Foreskin keratinocyte (primary cell): ENCODE measurements at places on chromosomes 3 and 15.

GRCh38 chr3:95277613-95278012, 1214.8 kb downstream of the NSUN3 start:
- DNase-seq = no peak

GRCh38 chr3:155292133-155292532, 1.4 kb downstream of the STRIT1 start:
- DNase-seq = no peak

DNA sequence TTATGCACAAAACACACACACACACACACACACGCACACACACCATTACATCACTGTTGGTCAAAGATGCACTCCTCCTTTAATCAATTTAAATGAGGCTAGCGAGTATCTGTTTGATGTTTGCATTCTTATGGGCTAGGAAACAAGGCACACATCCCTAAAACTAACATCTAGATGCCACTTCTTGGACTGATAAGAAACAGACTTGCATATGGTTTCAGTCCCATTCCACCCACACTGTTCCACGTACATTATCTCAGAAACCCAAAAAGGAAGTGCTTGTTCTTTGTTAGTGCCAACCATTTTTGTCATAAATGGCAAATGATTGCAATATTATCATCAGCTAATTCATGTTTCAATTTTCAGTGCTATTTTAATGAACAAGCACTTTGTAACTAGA, 69.5 kb downstream of the CCR1 start:
- no peak for DNase-seq

GRCh38 chr15:65195548-65195923, 10.4 kb upstream of the CLPX start:
- DNase-seq = no peak

DNA sequence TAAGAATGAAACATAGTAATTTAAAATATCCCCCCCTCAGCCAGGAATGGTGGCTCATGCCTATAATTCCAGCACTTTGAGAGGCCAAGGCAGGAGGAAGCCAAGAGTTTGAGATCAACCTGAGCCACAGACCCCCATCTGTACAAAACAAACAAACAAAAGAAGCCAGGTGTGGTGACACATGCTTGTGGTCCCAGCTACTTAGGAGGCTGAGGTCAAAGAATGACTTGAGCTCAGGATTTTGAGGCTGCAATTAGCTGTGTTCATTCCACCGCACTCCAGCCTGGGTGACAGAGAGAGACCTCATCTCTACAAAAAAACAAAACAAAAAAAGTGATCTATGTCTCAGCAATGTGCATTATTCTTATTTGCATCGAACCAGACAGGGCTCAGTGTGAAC, 800.8 kb downstream of the MCTP2 start:
- no peak for DNase-seq

DNA sequence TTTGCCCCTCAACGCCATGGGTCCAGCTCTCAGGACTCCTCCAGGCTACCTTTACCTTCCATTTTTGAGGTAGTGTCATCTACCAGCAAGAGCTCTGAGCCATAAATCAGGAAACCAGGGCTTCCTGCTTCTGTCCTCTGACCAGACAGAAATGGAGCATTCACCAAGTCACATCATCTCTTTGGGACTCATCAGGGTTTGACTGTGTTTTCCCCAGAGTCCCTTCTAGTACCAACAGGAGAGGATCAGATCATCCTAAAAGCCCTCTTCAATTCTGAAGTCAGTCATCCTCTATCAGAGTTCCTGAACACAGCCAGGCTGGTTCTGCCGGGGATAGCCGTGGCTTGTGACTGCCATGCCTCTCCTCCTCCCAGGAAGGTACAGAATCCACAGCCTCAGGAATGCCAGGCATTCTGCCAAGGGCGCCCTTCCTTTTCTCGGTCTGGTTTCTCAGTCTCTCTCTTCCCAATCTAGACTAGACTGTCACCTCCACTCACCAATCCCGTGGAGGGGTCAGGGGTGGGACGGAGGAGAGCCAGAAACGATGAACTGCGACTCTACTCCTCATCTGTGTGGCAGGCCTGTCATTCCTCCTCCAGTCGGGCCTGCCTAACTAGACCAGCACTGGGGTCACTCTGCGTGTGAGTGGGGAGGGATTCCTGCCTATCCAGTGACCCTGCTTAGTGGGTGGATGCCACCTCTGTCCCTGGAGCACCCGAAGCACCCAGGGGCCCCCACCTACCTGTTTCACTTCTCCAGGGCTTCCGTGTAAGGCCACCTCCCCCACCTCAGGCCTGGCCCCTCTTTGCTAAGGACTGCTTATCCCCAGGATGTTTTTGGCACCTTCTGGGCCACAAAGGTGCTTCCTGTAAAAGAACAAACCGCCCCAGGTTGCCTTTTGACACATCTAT, 30.9 kb downstream of the CCNL1 start:
- DNase-seq = peak; percentile 76

DNA sequence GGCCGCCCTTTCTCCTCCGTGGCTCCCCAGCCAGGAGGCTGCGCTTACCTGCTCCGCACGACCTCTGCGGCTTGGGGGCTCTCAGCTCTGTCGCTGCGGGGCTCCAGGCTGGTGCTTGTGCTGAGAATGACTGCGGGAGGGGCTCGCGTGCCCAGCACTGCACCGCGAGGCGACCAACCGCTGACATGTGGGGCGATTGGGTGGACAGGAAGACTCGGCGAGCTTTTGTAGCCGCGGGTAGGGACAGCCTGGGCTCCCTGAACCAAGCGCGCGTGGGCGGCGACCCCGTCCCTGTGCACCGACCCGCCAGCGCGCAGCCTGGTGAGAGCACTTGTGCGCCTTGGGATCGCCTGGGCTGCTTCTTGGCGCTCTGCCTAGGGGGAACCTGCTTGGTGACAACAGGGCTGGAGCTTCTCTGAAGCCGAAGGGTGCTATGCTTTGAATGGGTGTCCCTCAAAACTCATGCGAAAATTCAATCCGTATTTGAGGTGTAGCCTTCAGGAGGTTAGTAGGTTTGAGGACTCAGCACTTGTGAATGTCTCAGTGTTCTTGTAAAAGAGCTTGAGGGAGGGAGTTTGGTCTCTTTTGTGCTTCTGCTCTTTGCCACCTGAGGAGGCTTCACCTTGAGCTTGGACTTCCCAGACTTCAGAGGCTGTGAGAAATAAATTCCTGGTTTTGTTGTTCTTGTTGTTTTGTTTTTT, 50.4 kb downstream of the IL12A start:
- DNase-seq = no peak

DNA sequence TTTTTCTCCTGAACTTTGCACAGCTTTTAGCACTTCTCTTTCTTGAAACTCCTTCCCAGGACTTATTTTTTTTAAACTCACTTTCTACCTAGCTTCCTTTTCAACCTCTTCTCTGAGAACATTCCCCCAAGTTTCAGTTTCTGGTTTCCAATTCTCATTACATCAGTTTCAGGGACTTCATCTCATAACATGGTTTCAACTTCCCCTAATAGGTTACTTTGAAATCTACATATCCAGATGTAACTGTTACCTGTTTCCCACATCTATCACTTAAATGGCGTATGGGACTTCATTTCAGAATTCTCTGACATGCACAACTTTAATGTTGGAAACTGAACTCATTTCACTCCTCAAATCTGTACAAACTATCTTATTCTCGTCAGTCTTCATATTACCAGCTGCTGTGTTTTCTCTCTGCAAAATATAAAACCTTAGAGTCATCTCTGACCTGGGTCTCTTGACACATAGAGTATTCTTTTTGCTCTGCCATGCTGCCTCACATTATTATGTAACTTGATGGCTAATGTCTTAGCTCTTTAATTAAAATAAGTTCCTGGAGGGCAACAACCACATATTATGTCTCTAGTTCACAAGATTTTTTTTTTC, 58.4 kb downstream of the NME9 start:
- DNase-seq = no peak

GRCh38 chr3:40290396-40290795, 19.1 kb upstream of the EIF1B start:
- no peak for DNase-seq

DNA sequence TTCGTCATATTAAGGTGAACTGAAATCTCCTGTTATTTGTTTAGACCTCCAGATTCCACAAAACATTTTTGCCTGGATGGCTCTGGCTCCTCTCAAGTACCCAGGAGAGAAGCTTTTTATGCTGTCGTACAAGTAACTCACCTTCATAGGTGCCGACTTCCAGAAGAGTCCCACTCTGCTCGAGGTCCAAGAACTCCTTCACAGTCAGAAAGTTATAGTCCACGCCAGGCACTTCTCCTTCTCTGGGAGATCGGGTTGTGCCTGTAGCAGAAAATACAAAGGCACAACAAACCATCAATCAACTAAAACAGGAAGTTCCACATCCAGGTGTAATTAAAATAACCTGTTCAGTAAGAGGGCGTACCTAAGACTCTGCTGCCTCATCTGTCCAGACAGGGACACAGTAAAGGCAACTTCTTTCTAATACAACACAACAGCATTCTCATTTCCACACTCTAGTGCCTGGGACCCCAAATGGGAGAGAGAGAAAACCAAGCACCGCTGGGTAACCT, 545.3 kb downstream of the MAGI1 start:
- DNase-seq = no peak

DNA sequence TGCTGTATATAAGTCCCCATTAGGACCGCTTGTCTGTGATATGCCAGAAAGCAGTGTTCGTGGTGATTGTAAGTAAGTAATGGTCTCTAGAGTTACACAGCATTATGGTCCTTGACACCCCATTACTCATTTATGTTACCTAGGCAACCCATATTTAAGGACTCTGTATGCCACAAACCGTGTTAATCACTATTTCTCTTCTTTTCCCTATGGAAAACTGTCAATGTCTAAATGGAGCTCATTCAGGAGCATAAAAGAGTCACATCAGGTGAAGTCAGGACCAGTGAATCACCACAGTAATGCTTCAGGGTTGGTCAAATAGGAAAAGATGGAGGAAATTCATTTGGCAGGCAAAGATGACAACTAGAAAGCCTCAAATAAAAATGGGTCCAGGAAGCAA, 146.6 kb upstream of the PEX5L start:
- no peak for DNase-seq
